ENCODE measurements at places on chromosomes 12 and 14.

GRCh38 chr12:292186-292585 lies 29.6 kb upstream of the SLC6A13 start:
- no peak for DNase-seq

DNA sequence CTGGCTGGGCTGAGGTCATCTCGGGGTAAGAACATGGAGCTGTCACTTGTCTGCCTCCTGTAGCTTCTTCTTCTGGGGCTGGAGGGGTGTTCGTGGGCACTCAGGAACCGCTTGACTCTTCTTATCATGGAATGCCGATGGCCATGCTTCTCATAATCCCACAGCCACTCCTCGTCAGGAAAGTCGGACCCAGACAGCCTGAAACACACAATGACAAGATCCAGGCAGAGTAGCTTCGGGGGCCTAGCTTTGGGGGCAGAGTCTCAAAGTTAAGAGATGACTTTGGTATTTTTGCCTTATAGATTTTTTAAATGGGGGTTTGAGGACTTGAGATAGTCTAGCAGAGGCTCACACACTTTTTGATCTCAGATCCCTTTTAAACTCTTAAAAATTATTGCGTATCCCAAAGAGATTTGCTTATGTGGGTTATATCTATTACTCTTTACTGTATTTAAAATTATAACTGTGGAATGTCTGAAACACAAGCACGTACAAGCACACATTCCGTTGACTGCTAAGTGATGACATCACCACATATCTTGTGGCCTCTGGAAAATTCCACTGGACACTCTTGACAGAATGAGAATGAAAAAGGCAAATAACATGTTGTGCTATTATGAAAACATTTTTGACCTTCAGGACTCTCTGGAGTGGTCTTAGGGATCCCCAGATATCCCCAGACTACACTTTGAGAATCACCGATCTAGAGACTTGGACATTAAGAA lies 43.3 kb downstream of the BEST3 start:
- no peak for DNase-seq

- no peak for DNase-seq
Measured at GRCh38 chr12:94231709-94232108, 83.3 kb downstream of the PLXNC1 start.

DNA sequence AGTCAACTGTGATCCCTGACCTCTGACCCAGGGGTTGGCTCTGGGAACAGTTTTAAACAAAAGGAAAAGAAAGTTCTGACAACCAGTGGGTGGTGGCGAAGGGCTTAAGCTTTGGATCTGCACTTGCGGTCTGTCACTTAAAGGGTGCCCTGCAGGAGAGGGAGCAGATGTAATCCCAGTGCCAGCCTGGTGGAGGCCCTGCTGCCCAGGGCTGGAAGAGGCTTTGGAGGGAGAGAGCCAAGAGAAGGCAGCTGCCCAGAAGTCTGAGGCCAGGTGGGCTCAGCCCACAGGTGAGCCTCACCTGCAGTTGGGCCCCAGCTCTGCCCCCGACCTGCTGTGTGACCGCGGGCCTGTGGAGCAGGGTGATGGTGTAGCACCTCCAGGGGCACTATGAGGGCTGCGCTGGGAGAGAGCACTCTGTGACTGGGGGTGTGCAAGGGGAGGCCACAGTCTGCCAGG lies 19.1 kb downstream of the SH2B3 start:
- DNase-seq: no peak

DNA sequence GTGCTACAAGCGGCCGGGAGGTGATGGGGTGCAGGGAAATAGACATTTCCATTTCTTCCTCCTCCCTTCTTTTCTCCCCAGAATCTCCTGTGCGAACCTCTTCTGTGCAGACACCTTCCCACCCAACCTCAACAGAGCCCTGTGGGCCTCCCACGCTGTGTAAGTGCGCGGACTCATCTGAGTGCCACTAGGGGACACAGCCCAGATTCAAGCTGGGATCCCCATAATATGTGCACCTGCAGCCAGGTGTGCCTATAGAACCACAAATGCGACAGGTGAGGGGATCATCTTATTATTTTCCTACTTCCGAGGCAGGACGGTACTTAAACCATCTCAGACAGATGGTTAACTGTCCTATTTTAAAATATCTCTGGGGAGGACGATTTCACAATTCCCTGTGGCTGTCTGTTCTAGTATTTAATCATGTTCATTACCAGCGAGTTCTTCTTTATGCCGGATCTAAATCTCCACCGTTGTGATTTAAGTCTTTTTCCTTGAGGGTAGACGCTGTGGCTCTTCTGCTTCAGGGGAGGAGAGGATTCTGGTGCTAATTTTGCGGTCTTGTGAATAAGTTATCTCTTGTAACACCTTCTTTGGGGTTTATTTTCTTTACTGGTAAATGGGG lies 17.2 kb upstream of the CACNA1C start:
- DNase-seq: no peak

GRCh38 chr12:122505419-122506051 lies 4.8 kb upstream of the ZCCHC8 start:
- no peak for DNase-seq

- no peak for DNase-seq
Measured at GRCh38 chr12:107519906-107520859, 165.4 kb upstream of the PWP1 start.

GRCh38 chr14:81319314-81319713 lies 80.8 kb downstream of the STON2 start:
- no peak for DNase-seq

GRCh38 chr12:47689215-47689614 lies 16.6 kb downstream of the RPAP3 start:
- no peak for DNase-seq

DNA sequence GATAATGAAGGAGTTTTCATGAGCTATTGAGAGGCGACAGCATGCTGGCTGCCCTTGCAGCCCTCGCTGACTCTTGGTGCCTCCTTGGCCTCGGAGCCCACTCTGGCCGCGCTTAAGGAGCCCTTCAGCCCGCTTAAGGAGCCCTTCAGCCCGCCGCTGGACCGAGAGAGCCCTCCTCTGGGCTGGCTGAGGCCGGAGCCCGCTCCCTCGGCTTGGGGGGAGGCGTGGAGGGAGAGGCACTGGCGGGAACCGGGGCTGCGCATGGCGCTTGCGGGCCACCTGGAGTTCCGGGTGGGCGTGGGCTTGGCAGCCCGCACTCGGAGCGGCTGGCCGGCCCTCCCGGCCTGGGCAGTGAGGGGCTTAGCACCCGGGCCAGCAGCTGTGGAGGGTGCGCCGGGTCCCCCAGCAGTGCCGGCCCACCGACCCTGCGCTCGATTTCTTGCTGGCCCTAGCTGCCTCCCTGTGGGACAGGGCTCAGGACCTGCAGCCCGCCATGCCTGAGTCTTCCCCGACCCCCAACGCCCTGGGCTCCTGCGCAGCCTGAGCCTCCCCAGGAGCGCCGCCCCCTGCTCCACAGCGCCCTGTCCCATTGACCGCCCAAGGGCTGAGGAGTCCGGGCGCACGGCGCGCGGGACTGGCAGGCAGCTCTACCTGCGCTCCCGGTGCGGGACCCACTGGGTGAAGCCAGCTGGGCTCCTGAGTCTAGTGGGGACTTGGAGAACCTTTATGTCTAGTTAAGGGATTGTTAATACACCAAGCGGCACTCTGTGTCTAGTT lies 20.1 kb upstream of the PAWR start:
- DNase-seq: no peak

GRCh38 chr12:18332173-18332572 lies 70.9 kb downstream of the PIK3C2G start:
- DNase-seq: no peak

DNA sequence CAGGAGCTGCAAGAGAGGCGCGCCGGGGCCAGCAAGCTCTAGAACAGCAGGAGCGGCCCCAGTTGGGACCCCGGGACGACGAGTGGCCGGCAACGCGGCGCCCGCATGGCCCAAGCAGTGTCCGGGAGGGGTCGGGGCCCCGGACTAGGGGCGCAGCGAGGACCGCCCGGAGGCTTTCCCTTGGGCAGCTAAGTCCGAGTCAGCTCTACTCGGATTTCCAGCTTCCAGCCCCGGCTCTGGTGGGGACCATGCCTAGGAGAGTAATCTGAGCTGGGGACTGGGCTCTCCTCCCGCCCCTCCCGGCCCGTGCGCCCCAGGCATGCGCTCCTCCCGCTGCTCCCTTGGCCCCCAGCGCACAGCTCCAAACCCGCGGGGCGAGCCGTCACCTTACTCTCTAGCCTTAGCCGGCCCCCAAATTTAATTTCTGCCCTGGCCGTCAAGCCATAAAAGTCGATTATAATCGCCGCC lies 41.6 kb upstream of the CAPRIN2 start:
- DNase-seq: no peak

GRCh38 chr14:80477388-80478160 lies 266.3 kb upstream of the DIO2 start:
- DNase-seq: no peak

GRCh38 chr12:47590771-47591360 lies 115.0 kb downstream of the RPAP3 start:
- no peak for DNase-seq

GRCh38 chr14:55057919-55058318 lies 6.5 kb downstream of the MAPK1IP1L start:
- DNase-seq: no peak

DNA sequence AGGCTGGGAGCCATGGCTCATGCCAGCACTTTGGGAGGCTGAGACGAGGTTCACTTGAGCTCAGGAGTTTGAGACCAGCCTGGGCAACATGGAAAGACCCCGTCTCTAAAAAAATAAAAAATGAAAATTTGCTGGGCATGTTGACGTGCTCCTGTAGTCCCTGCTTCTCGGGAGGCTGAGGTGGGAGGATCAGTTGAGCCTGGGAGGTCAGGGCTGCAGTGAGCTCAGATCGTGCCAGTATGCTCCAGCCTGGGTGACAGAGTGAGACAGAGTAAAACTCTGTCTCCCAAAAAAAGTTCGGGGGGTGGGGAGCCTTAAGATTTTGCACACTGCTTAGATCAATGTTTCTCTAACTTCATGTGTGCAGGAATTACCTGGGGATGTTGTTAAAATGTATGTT lies 30.9 kb downstream of the ATP2A2 start:
- no peak for DNase-seq

DNA sequence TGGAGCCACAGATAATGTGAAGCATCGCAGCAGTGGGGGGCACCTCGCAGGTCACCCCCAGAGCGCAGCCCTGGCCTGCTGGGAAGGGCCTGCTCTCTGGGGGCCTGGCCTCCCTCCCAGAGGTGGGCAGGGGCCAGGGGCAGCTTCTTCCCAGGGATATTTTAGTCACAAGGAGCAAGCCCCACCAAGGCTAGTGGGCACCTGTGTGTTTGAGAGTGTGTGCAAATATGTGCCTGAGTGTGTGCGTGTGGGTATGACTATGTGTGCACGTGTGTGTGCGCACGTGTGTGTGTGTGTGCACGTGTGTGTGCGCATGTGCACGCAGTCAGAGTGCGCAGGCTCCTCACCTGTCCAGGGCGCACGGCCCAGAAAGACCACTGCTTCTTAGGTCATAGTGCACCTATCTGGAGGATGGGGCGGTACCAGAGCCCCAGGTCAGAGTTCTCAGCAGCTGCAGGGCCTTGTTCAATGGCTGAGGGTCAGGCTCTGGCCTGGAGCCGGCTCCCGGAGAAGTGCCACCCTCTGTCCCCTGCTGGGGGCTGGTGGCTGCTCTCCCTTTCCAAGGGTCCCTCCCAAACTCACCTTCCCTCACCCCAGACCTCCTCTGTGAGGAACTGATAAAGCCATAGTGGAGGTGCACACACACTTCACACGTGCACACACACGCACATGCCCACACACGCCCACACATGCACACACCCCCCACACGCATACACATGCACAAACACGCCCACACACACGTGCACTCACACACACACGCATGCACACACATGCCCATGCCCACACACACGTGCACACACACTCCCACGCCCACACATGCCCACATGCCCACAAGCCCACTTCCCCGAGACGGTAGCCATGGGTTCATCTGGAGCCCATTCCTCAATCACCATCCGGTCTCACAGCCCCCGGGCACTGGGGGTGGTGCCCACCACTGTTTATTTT lies 128.5 kb downstream of the KIF26A start:
- DNase-seq: no peak

DNA sequence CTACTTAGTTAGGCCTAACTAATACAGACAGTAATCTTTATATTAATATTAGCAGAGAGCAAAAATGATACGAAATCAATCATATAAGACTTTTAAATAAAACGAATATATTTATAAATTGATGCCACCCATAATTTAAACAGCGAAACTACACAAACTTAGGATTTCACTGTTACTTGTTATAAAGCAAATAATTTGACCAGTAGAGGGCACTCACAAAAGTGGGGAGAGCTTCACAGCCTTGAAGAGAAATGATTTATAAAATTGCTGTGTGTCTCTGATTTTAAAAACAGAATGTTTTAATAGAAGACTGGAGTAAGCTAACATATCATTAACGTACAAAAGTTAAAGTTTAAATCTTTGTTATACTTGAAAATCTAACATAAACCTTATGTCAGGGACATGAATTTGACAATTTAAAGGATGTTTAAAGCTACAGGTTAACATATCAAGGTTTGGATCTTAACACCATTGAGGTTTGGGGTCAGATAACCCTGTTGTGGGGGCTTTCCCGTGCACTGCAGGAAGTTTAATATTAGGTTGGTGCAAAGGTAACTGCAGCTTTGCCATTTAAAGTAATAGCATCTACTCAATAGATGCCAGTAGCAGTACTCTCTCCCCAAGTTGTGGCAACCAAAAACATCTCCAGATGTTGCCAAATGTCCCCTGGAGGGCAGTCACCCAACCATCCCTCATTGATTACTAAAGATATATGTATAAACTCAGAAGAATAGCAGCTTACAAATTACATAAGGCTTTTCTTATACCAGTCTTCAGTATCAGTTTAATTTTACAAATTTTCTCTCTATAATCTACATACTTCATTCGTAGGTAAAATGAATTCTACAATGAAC lies 9.3 kb downstream of the KRAS start:
- DNase-seq: no peak

- DNase-seq: no peak
Measured at GRCh38 chr12:64675795-64676194, 65.5 kb downstream of the RASSF3 start.

- DNase-seq: no peak
Measured at GRCh38 chr12:29574500-29574899, 77.0 kb upstream of the OVCH1 start.

GRCh38 chr12:127750076-127750840 lies 516.7 kb upstream of the TMEM132C start:
- no peak for DNase-seq

- DNase-seq: no peak
Measured at GRCh38 chr14:101959277-101959676, 5.1 kb upstream of the DYNC1H1 start.

DNA sequence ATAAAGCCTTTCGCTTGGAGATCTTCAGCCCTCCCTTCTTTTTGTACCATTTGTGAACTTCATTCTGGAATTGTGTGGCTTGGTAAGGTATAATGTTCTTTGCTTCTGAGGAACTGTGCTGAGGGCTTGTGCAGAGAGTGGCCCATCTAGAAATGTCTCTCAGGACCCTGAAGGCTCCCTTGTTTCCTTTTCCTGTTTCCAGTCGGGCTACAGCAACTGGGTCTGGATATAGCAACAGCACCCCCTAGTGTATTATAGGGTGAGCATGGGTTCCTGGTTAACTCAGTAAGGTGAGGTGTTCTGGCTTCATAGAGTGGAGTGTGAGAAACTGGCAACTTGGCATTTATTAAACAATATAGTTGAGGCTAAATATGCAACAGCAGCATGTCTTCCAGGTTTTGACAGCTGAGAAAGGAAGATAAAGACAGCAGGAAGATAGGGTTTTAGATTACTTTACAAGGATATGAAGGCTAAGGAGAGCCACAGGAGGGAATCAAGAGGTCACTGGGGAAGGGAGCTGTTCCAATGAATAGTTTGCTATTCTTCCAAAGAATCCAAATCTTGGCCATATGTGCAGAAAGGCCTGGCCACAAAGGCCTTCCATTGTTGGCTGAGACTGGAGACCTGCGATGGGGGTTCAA lies 49.1 kb upstream of the RNU6-8 start:
- peak; percentile 61 for DNase-seq

- DNase-seq: no peak
Measured at GRCh38 chr12:67243260-67243659, 25.9 kb upstream of the CAND1 start.

GRCh38 chr12:67512061-67512460 lies 136.5 kb upstream of the DYRK2 start:
- no peak for DNase-seq
